ENCODE measurements at places on chromosomes 4 and X.

DNA sequence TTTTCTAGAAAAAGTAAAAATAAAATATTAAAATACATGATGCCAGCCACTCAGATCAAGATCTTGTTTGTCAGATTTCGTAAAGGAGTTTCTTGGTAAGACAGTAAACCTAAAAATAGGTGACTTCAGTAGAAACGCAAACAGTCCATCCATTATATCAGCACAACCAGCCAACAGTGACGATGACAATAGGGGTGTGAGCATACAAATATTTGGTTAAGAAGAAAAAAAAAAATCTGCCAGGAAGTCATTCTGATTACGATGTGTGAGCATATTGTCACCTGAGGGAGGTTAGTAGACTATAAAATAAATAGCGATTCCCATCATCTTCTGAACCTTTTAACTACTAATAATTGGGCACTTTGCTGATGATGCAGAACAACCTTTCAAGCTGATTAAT is 37.6 kb downstream of the SLC7A11 start:
- no peak for DNase-seq

DNA sequence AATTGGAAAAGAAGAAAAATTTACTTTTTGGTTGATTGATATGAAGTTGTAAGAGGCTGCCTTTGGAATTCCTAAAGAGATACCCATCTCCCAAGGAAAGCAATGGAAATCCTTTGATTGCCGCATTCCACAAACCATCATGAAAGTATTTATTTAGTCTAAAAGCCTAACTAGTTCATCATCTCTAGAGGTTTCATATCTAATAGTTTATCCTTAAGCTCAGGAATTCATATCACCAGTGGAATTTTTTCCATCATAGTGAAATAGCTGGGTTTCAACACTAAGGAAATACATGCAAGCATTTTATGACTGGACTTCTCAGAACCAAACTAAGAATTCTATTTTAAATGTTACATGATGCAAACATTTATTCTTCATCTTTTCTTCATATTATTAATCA is 144.9 kb downstream of the FBXO8 start:
- no peak for DNase-seq

- no peak for DNase-seq
Observed at GRCh38 chrX:11562570-11562969, 103.2 kb downstream of the ARHGAP6 start.

DNA sequence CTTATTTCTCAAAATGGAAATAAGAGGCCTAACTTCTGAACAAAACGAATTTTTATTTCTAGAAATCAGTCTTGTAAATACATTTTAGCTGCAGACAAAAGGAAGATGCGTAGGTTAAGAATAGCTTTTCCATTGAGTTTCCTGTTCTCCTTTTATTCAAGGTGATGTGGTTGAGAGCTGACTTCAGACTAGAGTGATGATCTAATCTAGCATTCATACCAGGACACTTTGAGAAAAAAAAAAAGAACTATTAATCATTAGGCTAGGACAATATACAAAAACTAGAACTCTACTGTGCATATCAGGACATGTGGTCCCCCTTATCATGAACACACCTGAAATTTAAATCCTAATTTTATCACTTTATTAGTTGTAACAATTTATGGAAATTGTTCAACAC is 884.5 kb upstream of the EPHA5 start:
- no peak for DNase-seq

DNA sequence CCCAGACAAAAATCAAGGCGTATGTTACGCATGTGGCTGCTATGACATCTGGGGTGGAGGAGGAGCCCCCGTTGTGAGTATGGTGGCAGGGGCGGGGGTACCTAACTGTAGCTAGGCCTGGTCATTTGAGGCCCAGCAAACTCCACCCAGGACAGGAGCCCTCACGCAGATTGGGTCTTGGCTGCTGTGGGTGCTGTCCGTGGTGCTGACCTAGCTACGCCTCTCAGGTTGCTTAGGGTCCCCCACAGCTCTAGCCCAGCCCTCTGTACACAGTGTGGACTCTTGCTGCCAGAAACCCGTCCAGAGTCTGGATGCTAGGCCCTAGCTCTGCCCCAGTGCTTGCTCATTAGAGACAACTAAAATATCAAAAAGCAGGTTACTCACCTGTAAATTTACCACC is 146.7 kb upstream of the PSAPL1 start:
- DNase-seq = no peak

DNA sequence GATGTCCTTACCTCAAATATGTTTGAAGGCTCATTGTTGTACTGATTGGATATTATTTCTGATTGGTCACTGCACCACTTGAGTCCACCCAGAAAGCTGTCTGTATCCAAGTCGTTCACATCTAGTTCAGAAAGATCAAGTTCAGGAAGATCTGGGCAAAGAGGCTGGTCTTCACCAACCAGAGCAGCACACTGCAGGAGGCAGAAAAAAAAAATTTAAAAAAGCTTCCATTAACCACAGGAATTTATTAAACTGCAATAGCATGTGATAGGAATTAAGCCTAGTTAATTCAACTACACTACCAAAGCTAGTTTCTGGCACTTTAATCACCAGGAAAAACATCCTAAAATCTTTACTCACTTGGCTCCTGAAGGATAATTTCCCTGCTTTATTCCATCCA is 5.1 kb downstream of the PPARGC1A start:
- DNase-seq = no peak

GRCh38 chr4:40820101-40820500 is 70.3 kb downstream of the NSUN7 start:
- DNase-seq = no peak

- no peak for DNase-seq
Observed at GRCh38 chr4:85673540-85673939, 198.6 kb downstream of the ARHGAP24 start.

DNA sequence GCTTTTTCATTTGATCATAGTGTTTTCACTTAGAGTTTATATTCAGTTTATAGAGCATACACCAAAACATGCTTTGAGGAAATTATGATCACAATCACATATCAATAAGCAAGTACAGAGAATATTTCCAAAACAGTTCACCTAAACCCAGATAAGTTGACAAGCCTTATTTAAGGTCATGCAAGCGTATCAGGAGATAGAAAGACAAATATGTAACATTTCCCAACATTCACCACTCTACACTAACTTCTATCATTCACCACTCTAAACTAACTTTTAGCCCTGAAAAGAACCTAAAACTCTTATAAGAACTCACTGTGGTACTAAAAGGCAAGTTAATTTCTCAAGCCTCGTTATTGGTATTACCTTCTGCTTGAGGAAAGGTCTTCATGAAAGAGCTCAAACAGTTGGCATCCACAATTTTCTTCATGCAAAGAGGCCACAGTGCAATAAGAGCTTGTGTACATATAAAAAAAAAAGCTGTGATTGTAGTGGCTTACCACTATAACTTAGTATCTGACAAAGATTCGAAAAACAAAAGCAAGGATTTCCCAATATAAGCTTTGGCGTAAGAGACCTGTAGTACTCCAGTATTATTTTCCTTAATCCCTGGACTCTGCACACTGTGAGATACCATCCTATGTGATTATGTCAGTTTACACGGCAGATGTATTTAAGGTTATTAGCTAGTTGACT is 903.3 kb downstream of the STIM2 start:
- DNase-seq = no peak

- no peak for DNase-seq
Observed at GRCh38 chrX:112137276-112137675, 54.7 kb upstream of the TRPC5 start.

- no peak for DNase-seq
Observed at GRCh38 chr4:132572210-132572609, 576.9 kb upstream of the PCDH10 start.

- no peak for DNase-seq
Observed at GRCh38 chrX:96722781-96723180, 38.1 kb downstream of the DIAPH2 start.

DNA sequence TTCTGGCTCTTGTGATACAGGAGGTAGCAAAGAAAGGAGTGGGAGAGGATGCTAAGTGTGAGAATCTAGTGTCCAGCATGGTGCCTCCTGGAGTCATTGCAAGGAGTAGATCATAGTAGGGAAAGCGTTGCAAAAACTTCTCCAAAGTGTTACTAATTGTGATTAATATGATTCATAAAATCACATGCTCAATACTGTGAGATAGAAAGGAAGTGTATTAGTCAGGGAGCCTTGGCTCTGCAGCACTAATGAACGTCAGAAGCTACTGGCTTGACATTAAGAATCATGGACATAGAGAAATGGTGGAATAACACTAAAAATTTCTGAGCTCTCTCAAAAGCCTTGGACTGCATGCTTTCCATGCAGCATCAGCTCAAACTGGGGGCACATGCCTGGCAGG is 299.1 kb downstream of the EVC2 start:
- DNase-seq = no peak

DNA sequence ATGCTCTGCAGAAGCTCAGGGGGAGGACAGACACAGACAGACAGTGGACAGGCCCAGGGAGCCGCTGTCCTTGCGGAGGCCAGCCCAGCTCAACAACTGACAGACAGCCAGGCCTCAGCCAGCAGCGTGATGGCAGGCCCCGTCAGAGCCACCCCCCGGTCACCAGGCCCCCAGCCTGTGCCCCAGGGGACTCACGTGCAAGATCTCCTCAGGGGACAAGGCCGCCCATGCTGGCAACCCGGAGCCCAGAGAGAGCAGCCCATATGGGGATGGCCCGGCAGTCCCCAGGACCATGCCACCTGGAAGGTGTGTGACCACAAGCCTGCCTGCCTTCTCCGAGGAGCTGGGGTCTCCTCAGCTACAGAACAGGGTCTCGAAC is 28.0 kb upstream of the MXD4 start:
- no peak for DNase-seq

DNA sequence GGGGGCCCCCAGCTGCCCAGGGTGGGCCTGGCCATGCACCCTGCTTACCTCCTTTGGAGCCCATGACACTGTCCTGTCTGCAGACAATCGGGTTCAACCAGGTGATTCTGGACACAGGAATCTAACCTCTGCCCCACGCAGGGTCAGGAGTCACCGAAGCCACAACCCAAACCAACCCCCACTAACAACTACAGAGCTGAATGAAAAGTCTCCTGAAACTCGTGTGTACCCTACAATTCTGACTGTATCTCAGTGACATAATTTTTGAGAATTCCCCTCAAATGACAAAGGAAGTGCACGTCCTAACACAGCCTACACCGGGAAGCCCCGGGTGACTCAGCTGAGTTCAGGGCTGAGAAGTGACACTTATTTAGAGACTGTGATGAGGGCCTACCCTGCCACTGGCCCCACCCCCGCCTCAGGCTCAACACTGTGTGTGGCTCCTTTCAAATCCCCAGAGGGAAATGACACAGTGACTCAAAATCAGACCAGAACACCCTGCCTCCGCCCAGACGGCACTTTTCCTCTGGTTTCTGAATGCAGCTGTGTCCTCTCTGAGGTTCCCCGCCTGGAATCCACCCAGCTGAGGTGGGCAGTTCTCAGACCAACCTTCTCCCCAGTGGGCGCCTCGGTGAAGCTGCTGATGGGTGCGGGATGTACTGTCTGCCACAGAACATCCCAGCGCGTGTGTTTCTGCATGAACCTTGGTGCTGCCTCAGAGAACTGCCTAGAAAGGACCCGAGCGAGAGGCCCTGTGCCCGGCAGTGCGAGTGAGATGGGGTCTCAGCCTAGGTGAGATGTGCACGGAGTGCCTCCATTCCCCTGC is 9.9 kb downstream of the TNIP2 start:
- peak; percentile 74 for DNase-seq

DNA sequence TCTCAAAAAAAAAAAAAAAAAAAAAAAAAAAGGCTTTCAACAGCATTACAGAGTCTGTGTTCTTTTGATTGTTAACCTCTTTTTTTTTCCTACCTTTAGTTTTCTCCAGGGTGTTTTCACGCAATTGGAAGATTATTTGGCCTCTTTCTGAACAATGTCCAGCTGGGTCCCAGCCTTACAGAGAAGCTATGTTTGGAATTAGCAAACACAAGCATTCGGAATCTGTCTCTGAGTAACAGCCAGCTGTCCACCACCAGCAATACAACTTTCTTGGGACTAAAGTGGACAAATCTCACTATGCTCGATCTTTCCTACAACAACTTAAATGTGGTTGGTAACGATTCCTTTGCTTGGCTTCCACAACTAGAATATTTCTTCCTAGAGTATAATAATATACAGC is 13.3 kb downstream of the TLR3 start:
- DNase-seq = no peak

DNA sequence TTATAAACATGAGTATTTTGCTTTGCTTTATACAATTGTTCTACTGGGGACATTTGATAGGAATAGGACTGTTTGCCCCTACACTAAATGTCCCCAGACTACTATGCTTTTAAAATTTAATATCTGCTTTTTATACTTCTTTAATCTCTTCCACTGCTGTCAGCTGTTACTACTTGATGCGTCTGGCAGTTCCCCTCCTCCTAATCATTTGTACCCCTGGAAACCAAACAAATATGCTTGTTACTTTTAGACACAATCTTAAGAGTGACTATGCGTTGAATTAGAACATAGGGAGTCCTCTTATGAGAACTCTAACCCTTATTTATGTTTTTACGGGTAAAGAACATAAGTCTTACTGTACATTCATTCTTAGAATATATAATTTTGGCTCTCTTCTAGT is 145.7 kb downstream of the EDA start:
- DNase-seq = no peak

DNA sequence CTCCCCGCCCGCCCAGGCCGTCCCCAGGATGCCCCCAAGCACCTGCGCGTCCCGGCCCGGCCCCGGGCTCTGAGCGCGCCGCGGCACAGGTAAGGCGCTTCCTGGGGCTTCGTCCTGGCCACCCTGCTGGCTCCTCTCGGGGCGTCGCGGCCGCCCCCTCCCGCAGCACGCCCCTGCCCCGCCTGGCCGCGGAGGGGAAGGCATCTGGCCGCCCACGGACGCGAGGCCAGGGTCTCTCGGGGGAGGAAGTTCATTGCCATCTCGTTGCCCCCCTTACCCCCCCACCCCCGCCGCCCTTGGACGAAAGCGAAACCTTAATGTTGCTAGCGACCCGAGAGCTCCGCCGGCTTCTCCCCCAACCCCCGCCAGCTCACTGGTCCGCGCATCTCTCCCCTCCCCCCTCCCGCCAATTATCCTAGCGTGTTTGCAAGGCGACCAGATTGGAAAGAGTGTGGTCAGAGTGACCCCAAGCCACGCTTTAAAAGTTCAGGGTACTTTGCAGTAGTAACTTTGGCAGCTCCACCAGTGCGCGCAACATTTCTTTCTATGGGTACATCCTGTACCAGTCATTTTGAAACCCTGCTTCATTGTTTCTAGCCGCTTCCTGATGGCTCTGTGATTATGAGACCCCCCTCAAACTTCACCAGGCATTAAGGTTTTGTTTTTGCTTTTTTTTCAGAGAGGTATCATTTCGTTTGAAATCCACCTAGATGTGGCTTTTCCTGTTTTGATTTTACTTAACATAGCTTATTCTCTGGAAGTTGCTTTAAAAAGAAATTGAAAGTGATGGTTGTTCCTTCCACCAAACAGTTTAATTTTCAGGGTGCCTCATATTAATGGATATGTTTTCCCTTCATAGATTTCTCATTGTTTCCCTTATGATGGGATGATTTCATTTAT is 626 bp downstream of the TBC1D1 start:
- peak; percentile 27 for DNase-seq

- DNase-seq = no peak
Observed at GRCh38 chr4:105674011-105674410, 34.5 kb downstream of the INTS12 start.

GRCh38 chr4:12178614-12179610 is 750.2 kb upstream of the HS3ST1 start:
- no peak for DNase-seq

GRCh38 chr4:8024073-8024786 is 84.6 kb upstream of the AFAP1 start:
- DNase-seq = no peak
